Left renal cortex interstitium (tissue), 4 donors: ENCODE measurements at places on chromosomes 13 and 19. TPM values are rescaled to one million over a fixed set of nuclear protein-coding genes. Genes with fewer than 3 reads are reported as not detected.

The KLK6 gene
- polyA plus RNA-seq: 30.9 TPM

The MCEMP1 gene
- 0.21 TPM for polyA plus RNA-seq

DNA sequence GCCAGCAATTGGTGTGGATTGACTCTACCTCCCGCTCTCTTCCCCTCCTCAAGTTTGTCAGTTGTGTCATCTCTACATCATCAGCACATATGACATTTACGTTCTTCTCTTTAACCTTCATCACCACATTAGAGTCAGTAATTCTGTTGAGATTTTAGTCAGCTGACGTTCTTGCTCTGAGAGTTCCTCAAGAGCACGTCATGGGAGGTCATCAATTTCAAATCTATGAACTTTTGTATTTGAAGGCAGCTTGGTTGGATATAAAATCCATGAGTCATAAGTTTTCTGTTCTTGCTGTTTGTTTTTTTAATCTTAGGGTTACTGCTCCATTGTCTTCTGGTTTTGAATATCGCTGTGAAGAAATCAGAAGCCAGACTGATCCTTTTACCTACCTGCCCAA, 21.8 kb upstream of the ARGLU1 start:
- DNase-seq: no peak

- DNase-seq: no peak
Observed at GRCh38 chr13:35714588-35715377, 238.3 kb upstream of the MAB21L1 start.

- no peak for DNase-seq
Observed at GRCh38 chr19:48158210-48158790, 11.8 kb downstream of the LIG1 start.

DNA sequence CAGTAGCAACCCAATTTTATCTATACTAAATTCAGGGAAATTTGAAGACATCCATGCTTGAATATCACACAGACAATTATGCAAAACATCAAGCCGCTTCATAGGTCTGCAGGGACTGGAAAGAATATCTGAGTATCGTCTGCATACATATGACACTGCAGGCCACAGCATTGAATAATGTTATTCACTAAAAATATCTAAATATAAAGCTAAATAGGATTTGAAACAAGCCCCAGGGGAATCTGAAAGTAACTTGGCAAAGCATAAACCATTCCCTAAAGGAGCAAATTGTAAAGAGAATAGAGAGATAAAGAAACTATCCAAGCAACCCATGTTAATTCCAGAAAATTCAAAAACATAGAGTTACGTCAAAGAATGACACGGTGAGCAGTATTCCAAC, 1251.0 kb downstream of the PCDH17 start:
- DNase-seq: no peak

DNA sequence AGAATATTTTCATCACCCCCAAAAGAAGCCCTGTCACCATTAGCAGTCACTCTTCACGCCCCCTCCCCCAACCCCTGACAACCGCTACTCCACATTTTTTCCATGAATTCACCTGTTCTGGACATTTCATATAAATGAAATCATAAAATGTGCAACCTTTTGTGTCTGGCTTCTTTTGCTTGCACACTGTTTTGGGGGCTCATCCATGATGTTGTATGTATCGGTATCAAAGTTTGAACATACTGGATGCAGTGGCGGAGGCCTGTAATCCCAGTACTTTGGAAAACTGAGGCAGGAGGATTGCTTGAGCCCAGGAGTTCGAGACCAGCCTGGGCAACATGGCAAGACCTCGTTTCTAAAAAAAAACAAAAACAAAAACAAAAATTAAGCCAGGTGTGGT, 7.2 kb downstream of the GADD45B start:
- no peak for DNase-seq

DNA sequence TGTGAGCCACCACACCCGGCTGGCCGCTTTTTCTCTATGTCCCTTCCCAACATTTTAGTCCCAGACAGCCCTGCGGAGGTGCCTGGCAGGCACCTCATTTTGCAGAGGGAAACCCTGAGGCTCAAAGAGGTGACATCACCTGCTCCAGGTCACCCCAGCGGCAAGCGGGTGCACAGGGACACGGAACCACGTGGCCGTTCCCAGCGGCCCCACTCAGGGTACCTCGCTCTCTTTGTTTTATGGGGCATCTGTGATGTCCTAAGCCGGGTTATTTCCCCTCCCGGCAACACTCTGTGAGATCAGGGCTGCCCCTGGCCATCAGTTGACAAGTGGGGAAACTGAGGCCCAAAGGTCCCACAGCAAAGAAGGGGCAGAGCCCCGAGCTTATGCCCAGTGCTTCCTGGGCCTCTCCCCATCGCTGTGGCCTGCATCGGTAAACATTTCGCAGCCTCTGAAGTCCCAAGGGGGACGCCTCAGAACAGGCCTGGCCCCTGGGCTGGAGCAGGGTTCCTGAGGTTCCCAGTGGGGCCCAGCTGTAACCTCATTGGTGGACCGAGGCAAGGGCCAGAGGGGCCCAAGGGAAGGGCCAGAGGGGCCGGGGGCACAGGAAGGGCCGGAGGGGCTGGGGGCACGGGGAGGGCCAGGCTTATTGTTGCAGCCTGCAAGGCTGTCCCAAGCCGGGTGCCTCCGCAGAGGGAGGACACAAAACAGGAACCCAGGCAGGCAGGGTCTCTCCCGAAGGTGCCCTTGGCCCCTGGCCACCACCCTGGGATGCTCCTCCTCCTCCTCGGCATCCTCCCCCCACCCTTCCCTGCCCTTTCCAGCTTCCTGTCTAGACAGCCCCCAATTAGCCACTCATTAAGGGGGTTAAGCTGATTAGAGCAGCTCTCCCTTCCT, 39.0 kb downstream of the SMIM24 start:
- DNase-seq: no peak

DNA sequence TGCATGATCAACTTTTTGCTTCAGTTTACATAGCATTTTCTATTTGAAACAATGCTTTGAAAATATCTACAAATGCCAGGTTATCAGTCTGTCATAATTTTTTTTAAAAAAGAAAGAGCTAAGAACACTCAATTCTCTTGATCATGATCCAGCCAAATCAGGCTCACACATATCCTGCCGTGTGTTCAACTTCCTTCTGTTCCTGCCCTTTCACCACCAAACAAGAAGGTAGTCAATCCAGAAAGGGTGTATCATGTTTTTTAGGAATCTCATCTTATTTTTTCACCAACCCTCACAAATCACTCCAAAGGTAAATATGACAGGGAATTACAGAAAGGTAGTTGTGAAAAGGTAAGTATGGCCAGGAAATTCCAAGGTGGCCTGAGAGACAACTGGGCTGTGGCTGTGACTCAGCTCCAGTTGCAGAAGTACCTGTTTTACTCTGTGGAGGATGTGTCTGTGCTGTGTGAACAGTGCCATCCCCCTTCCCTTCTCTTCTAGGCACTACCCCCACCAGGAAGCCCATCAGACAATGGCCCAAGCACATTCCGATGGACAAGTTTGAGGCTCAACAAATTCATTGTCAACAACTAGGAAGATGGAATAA, 138.8 kb upstream of the GJB6 start:
- DNase-seq: no peak

GRCh38 chr19:34711890-34712289, 22.2 kb upstream of the ZNF181 start:
- DNase-seq: no peak

- no peak for DNase-seq
Observed at GRCh38 chr19:54462655-54463530, 685 bp downstream of the LENG9 start.

- DNase-seq: no peak
Observed at GRCh38 chr19:28242317-28242927, 970.5 kb downstream of the UQCRFS1 start.

DNA sequence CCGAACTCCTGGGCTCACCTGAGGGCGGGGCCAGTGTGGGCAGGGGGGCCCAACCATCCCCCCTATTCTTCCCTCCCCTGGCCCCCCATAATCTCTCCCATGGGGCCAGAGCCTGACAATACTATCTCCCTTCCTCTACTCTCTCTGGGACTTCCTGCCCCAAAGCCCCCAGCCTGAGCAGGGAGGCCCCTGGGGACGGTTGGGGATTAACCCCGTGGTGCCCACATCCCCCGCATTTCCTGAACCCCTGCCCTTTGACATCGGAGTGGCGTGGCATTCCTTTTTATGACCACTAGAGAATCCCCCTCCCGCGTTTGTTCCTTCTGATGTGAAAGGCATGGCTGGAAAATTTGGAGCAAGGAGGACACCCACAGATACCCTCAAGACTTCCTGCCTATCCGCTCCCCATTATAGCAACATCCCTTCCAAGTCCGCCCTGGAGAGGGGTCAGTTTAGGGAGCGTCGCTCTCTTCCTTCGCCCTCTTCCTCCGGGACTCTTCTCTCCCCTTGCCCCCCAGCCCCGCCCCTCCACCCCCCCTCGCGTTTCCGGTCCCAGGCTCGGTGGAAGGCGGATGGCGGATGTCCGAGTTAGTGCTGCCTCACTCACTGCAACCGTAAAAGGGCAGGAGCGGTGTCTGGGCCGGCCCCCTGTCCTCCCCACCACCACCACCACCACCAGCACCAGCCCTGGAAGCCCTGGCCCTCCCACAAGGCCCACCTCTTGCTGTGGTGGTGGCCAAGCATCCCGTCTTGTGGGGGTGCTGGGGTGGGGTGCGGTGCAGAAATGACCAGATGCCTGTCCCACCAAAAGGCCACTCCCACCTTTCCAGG, 1.8 kb downstream of the VASP start:
- DNase-seq: no peak

GRCh38 chr19:4464815-4465581, 7.1 kb upstream of the HDGFL2 start:
- DNase-seq: no peak

DNA sequence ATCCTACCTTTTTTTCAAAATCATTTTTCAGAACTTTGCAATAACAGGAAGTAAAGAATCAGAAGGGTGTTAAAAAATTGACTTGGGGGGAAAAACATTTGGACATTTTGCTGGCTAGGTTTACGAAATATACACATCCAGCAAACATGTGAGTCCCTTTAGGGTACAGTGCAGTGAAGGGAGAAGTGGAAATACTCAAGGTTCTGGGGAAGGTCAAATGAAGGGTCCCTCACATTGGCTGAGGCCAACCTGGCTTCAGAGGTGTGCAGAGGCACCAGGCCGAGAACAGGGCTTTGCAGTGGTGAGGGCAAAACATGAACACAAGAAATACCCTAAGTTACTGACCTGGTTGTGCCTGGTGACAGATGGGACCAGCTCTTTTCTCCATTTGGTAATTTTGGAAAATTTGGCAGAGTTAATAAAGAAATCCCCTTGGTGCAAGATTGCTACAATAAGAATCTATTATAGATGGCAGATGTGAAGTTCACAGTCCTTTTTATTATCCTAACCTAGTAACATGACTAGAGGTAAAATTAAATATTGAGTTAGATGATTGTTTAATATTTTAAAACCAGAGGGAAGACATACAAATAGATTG, 1.5 kb upstream of the UPF3A start:
- DNase-seq: no peak

- DNase-seq: no peak
Observed at GRCh38 chr13:33524086-33524485, 238.5 kb upstream of the STARD13 start.

DNA sequence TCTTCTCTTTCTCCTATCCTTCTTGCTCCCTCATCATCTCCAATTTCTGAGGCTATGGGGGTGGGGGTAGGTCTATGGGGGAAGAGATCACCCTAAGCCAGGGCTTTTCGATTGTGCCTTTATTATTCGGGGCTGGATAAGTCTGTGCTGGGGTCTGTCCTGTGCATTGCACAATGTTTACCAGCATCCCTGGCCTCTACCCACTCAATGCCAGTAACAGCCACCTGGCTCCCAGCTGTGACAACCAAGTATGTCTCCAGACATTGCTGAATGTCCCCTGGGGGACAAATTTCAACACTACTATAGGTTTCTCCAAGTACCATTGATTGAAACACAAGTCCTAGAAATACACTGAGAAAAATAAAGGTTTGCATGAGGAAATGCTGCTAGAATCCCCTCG, 13.2 kb downstream of the CBY2 start:
- DNase-seq: no peak

- DNase-seq: no peak
Observed at GRCh38 chr13:95087746-95088305, 213.4 kb downstream of the ABCC4 start.

DNA sequence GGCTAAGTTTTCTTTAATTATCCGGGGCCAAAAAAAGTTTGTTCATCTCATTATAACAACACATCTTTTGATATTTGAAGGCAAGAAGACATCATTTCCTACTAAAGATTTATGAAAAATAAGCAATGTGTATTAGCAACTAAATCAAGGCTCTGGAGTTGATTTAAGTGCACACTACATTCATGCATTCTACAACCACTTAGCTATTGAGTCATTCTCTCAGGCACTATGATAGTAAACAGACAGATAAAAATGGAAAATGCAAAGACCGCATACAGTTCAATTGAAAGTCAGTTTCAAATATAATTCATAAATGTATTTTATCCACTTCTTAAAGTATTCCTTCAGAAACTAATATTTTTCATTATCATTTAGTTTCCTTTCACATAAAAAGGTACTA, 1395.2 kb downstream of the PCDH9 start:
- DNase-seq: no peak

- DNase-seq: no peak
Observed at GRCh38 chr19:55626350-55626749, 2.0 kb upstream of the ZNF784 start.

GRCh38 chr13:49869519-49869918, 66.6 kb downstream of the SPRYD7 start:
- DNase-seq: no peak

DNA sequence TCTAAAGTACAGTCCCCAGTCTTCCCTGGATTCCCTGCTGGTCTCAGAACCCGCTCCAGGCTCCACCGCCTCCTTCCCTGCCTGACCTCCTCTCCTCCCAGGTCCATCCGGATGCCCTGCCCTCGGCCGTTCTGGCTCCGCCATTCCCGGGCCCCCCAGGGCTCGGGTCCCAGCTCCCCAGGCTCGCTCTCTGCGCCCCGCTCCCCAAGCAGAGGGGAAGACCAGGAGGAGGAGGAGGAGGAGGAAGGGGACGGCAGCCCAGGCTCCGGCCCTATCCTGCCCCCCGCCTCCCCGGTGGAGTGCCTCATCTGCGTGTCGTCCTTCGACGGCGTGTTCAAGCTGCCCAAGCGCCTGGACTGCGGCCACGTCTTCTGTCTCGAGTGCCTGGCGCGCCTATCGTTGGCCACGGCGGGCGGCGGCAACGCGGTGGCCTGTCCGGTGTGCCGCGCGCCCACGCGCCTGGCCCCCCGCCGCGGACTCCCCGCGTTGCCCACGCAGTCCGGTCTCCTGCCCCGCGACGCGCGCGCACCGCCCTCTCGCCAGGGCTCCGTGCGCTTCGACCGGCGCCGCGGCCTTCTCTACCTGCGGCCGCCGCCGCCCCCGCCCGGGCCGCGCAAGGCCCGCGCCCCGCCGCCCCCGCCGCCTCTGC, 647 bp downstream of the RNF225 start:
- no peak for DNase-seq

GRCh38 chr13:30043631-30043925, 193.2 kb upstream of the UBL3 start:
- DNase-seq: no peak
